Stimulated activated CD4-positive, alpha-beta T cell treated with anti-CD3 and anti-CD28 coated beads, Interleukin-2, amount 100 ng/mL, for 4 hours (primary cell): ENCODE measurements at places on chromosomes 7 and 10.
A peak's percentile ranks its signal among the peaks of the same experiment; 100 is the strongest.

- DNase-seq = no peak
Measured at GRCh38 chr10:10892290-10892875, 125.3 kb upstream of the CELF2 start.

DNA sequence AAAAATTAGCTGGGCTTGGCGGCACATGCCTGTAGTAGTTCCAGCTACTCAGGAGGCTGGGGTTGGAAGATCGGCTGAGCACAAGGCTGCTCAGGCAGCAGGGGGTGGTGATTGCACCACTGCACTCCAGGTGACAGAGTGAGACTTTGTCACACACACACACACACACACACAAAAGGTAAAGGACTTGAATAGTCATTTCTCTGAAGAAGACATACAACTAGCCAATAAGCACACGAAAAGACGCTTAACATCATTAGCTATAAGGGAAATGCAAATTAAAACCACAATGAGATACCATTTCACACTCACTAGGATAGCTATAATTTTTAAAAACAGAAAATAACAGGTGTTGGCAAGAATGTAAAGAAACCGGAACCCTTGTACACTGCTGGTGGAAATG is 48.6 kb downstream of the HIP1 start:
- DNase-seq = no peak

- DNase-seq = no peak
Measured at GRCh38 chr7:137080516-137081203, 212.2 kb downstream of the CHRM2 start.

DNA sequence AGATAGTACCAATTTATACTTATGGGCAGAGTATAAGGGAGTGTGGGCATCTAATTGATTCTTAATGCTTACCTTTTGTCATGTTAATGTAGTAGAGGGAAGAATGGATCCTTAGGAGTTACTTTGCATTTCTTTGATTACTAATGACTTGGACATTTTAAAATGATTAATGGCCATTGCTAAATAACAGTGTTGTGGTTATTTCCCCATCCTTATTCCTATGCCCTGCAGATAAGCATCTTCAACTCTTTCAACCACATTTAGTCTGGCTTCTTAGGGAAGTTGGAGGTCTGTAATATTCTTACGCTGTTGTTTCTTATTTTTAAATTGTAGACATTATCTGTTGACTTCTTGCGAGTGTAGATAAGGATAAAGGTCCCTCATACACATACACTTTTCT is 37.2 kb downstream of the KAT6B start:
- no peak for DNase-seq

- no peak for DNase-seq
Measured at GRCh38 chr7:51304729-51305128, 11.9 kb downstream of the COBL start.

- peak; percentile 4 for DNase-seq
Measured at GRCh38 chr7:90178679-90179278, 24.5 kb downstream of the STEAP1 start.

DNA sequence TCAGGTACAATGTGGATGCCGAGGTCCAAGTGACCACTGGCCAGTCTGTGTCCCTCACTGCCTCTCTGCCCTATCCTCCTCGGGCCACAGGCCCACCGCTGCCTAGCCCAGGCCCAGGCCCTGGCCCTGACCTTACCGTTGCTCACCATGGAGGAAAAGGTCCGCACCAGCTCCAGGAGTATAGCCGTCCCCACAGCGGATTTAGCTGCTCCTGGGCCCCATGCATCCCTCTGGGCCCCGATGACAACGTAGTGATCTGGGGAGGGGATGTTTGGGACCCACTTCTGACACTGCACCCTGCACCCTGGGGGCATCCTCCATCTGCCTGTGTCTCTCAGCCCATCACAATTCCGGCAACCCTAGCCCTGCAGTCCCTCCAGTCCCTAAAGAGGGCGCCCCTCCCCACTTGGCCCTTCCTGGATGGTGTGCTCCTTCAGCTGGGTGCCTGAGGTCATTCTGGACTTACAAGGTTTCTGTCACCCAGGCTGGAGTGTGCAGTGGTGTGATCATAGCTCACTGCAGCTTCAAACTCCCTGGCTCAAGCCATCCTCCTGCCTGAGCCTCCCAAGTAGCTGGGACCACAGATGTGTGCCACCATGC is 12.1 kb downstream of the TFR2 start:
- DNase-seq = no peak

DNA sequence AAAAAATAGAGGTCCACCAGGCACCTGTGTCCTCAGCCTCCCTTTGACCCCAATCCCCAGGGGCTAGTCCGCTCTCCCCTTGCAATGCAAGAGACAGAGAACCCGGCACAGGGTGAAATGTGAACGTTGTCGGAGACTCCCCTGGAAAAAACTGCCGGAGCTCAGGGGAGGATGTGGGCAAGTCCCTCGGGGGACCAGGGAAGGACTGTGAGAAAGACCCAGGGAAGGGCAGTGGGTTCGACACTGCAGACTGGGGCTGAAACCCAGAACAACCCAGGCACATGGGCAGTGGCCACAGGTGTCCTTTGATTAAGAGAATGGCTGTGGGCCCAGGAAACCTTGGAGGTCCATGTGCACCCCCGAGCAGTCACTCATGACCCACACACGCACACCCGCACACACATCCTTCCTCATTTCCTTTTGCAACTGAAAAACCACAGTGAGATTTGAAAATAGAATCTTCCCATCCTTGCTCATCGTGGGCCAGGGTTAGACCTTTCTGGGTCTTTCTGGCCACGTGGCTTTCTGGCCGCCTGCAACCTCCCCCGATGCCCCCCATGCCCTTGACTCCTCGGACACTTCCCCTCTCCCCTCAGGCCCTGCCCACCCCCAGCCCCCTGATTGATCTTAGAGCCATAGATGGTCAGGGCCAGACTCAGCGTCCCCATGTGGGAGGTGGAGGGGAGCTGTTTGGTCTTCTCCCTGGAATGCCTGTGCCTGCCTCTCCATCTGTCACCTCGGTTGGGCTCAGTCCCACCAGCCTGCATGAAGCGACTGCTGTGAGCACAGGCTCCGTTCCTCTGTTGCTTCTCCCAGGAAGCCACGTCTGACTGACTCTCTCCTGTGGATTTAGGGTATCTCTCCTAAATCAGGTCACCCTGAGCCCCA is 7.9 kb downstream of the LAT2 start:
- no peak for DNase-seq

DNA sequence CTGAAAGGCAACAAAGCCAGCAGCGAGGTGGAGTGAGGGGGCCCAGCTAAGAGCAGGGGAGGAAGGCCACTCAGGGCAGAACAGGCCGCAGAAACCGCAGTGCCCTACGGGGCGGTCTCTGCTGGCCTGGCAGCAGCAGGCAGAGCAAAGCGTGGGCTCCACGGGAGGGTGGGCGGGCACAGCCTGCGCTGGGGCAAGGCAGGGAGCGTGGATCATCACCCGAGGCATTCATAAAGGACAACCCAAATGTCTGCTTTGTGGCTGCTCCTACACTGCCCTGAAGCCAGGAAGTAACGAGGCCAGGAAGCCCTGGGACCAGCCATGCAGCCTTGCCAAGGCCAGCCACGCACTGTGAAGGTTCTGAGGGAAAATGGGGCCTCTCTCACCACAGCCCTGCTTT is 127.5 kb downstream of the MAD1L1 start:
- no peak for DNase-seq

GRCh38 chr7:151115836-151116418 is 29.7 kb downstream of the AGAP3 start:
- DNase-seq = no peak

DNA sequence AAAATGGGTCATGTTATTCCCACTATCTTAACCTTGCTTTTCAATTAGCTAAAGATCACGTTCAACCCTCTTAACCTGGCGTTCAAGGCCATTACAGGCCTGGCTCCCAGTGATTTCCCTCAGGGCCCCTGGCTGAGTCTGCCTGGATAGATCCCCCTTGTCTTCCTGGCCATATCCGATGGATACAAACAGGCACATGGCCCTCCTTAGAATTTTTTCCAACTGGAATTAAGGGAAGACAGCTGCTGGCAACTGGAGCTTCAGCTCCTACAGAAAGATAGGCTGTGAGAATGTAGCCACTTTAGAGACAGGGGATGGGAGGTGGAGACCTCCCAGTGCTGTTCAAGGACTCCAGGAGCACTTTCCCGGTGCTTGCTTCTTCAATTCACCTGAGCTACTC is 63.1 kb upstream of the ITGA8 start:
- DNase-seq = no peak

GRCh38 chr7:73623798-73624668 is at the start of gene MLXIPL:
MLXIPL (minus strand) TSS chr7:73624522; CDS start chr7:73624492, 30 bp downstream.
- peak; percentile 36 for DNase-seq

GRCh38 chr10:55629793-55630490 is 731.1 kb downstream of the ZWINT start:
- no peak for DNase-seq
